ENCODE measurements at places on chromosomes 5 and 9. TPM values are rescaled to one million over a fixed set of nuclear protein-coding genes. Genes with fewer than 3 reads are reported as not detected.

DNA sequence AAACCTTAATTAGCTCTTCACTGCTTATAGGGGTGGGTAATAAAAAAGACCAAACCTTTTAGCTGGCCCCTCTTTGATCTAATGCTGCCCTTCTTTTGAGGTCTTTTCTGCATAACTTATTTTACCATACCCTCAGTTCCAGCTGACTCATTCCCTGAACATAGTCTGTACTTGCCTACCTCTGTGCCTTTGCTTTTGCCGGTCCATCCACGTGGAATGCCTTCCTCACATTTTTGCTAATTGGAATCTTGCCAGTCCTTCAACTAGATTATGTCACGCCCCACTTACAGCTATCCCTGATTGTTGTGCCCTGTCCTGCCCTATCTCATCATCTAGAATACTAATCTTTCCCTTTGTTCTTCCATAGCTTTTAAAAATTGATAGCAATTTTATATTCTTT lies 44.2 kb downstream of the FAF2 start:
- H3K27me3 ChIP-seq = no peaks in the 10 kb centered on the region
- H3K4me3 ChIP-seq = no peak overlapping the region
- no peaks in the 10 kb centered on the region for H3K36me3 ChIP-seq
- H3K4me1 ChIP-seq = no peaks in the 10 kb centered on the region
- no peak for DNase-seq
- H3K27ac ChIP-seq = no peak overlapping the region

DNA sequence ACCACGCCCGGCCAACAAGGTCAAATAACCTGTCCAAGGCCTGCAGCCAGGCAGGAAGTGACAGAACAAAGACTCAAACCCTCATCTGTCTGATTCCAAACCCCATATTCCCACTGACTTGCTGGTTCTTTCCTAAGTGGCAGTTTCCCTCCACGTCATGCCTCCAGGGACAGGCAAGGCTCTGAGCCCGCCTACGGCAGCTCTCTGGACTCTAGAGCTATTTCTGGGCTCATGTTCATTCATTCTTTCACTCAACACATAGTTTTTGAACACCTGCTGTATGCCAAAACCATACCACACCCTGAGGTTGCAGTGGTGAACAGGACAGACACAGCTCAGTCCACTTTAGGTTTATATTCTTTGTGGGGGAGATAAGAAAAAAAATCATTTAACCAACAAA lies 5.2 kb upstream of the FBP1 start:
- H3K27ac ChIP-seq = no peak overlapping the region
- H3K27me3 ChIP-seq = no peaks in the 10 kb centered on the region
- no peaks in the 10 kb centered on the region for H3K36me3 ChIP-seq

- H3K4me3 ChIP-seq = no peak overlapping the region
- no peak for DNase-seq
- H3K4me1 ChIP-seq = no peaks in the 10 kb centered on the region
- H3K36me3 ChIP-seq = no peaks in the 10 kb centered on the region
- H3K27me3 ChIP-seq = no peaks in the 10 kb centered on the region
Measured at GRCh38 chr9:92864152-92864551, 13.7 kb downstream of the ZNF484 start.

DNA sequence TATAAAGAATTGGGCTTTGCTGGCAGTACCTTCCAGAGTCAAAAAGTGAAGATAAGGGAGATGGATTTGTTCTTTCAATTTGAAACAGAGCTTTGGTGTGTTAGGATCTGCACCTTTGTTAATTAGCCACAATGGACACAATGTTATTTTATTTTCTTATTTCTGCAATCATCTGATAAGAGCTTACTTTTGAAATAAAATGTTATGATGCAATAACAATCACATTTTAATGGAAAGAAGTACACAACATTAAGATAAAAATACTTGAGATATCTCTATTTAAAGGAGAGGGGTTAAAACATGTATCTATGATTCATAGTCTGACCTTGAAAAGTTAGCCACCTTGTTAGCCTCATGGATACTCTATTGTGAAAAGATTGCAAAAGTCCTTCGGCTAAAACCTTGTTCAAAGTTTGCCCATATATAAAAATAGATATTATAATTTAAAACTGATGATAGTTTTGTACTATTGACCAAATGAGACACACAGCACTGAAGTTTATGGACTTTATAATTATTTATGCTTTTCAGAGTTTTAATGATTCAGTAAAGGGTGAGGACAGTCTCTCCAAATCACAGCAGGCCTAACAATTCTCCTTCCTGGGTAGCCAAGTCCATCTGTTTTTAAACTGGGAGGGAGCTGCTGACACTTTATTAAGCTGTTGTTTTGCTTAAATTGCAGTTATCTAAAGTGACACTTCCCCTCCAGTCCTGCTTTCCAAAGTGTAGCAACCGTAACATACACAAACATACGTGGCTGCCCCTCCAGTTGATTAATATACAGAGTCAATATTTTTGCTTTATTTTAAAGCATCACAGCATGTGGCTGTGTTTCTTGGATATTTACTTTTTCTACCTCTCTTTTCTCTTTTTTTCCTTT lies 47.6 kb upstream of the DAP start:
- peaks cover 4% of the 10 kb centered on the region for H3K4me1 ChIP-seq
- no peaks in the 10 kb centered on the region for H3K36me3 ChIP-seq
- H3K4me3 ChIP-seq = no peak overlapping the region
- H3K27ac ChIP-seq = no peak overlapping the region
- no peak for DNase-seq

DNA sequence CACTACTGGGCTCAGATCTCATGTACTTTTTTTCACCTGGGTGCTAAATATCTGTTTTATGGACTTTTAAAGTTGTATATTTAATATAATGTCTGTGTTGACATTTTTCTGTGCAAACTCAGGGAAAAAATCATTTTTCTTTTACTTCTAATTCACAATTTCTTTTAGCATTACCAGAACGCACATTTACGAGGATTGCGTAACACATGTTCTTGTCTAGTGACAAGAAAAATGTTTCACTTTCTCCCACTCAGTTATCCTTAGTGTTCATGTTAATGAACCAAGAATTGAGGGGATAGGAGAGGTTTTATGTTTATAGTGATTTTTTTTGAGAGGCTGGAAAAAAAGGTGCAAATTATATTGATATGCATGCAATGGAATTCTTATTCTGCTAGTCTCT lies 86.3 kb upstream of the PJA2 start:
- no peaks in the 10 kb centered on the region for H3K36me3 ChIP-seq
- no peaks in the 10 kb centered on the region for H3K27me3 ChIP-seq
- H3K4me3 ChIP-seq = no peak overlapping the region
- H3K27ac ChIP-seq = no peak overlapping the region

The PCDHGA7 gene
- 12.7 TPM for total RNA-seq

The CDH18 gene
- 6.4 TPM for total RNA-seq

DNA sequence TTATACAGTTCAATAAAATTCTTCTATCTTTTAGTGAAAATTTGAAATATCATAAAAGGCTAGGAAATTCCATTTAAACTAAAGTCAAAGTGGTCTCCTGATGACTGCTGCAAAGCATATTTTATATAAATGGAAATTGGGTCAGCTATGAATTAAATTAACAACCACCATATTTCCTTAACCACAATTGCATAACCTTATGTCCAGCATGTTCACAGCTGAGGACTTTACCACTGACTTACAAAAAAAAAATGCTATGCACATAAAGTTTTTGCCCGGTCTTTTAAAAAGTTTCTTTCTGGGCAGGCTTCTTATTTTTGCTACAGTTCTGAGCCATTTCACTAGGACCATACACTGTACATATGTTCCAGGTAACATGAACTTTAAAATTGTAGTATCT lies 208.6 kb upstream of the RGMB start:
- DNase-seq = no peak
- no peaks in the 10 kb centered on the region for H3K27me3 ChIP-seq
- H3K4me3 ChIP-seq = no peak overlapping the region
- no peaks in the 10 kb centered on the region for H3K36me3 ChIP-seq
- no peak overlapping the region for H3K27ac ChIP-seq

DNA sequence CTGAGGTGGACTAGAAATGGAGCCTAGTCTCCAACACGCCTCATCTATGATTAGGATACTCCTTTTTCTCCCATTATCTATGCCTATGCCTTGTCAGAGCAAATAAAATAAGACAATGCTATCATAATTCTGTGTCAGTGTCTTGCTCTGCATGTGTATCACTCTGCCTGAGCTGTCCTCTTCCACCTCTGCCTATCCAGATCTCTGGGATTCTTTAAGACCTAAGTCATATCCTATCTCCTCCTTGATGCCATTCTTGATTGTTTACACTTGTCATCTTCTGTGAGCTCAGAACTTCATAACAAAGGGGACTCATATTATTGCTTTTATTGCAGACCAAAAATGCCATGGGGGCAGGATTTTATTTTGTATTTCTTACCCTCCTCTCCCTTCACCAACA lies 351.2 kb upstream of the C9orf72 start:
- DNase-seq = no peak
- no peaks in the 10 kb centered on the region for H3K36me3 ChIP-seq
- H3K27me3 ChIP-seq = no peaks in the 10 kb centered on the region
- H3K4me1 ChIP-seq = no peaks in the 10 kb centered on the region
- no peak overlapping the region for H3K4me3 ChIP-seq

DNA sequence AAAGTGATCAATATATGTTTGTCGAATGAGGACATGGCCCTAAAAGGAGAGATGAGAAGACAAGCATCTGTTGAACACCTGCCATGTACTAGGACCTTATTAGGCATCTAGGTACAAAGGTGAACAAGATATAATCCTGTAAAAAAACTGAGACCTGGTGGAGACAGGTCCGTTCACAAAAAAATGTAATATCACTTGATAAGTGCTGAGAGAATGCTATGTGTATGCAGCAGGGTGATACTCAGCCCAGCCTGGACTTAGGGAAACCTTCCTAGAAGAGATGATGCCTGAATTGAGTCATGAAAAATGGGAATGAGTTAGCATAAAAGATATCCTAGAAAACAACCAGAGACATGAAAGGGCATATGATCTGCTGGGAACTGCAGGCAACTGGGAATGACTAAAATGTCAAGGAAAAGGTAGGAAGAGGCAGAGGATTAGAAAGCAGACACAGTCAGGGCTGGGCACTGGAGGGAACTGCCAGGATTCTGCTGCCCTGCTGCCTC lies 108.5 kb downstream of the ADRB2 start:
- no peaks in the 10 kb centered on the region for H3K4me1 ChIP-seq
- no peaks in the 10 kb centered on the region for H3K36me3 ChIP-seq
- no peak overlapping the region for H3K4me3 ChIP-seq
- no peak for DNase-seq
- H3K27me3 ChIP-seq = no peaks in the 10 kb centered on the region

DNA sequence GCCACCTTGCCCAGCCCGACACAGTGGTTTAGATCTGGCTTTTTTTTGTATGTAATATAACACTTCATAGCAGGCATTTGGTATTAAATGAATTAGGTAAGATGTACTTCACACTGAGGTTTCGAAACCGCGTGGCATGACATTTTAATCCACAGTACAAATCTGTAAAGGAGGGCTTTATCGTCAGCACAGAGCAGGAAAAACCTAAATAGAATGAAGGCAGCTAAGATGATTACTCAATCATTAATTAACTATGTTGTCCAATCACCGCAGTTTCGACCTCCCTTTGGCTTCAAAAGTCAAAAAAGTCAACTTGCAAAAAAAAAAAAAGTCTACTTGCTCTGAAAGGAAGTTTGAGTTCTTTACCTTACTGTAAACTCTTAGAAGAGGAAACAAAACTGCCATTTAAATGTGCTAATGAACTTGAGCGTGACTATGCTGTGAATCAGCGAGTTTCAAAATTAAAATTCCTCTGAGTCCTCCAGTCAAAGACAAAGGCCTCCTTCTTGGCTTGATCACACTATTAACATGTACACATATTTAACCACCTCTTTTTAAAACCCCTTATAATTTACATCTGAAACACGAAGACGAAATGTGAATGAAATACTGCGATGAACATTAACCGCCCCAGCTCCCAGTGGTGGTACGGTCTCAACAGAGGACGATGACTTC lies 698 bp upstream of the SEC24A start:
- no peaks in the 10 kb centered on the region for H3K27me3 ChIP-seq
- H3K4me3 ChIP-seq = peak overlapping the region; percentile 99
- H3K27ac ChIP-seq = peak overlapping the region; percentile 80
- H3K4me1 ChIP-seq = peaks cover 26% of the 10 kb centered on the region

The TUBB4B gene
- total RNA-seq = 856 TPM

- H3K27ac ChIP-seq = no peak overlapping the region
- H3K4me1 ChIP-seq = no peaks in the 10 kb centered on the region
- no peaks in the 10 kb centered on the region for H3K27me3 ChIP-seq
Measured at GRCh38 chr5:112238473-112238872, 180.6 kb downstream of the EPB41L4A start.

DNA sequence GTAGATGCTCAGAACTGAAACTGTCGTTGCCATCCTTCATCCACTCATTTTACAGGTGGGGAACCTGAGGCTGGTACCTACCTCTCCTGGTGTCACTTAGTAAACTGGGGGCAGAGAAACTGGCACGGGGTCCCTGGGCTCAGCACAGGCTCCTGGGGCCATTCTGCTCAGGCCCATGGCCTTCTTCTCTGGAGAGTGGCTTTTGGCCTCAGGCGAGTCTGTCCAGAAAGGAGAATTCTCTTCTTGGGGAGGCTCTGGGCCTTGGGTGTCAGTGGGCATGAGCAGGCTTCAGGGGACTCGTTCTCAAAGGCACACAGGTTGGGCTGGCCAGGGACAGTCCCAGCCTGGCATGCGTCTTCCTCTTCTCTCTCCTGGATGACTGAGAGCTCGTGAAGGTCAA lies 24.6 kb downstream of the COL5A1 start:
- no peaks in the 10 kb centered on the region for H3K36me3 ChIP-seq
- H3K27me3 ChIP-seq = no peaks in the 10 kb centered on the region
- no peak for DNase-seq
- H3K4me3 ChIP-seq = no peak overlapping the region
- H3K27ac ChIP-seq = no peak overlapping the region
- H3K4me1 ChIP-seq = peaks cover 17% of the 10 kb centered on the region

The FGF18 gene
- total RNA-seq = 0.68 TPM

- no peak for DNase-seq
- peaks cover 10% of the 10 kb centered on the region for H3K4me1 ChIP-seq
- H3K36me3 ChIP-seq = no peaks in the 10 kb centered on the region
- H3K27me3 ChIP-seq = no peaks in the 10 kb centered on the region
- H3K27ac ChIP-seq = no peak overlapping the region
- no peak overlapping the region for H3K4me3 ChIP-seq
Measured at GRCh38 chr5:142767911-142768310, 2.3 kb upstream of the ARHGAP26 start.

The TRAF2 gene
- 23.7 TPM for total RNA-seq

The ZBED3 gene
- total RNA-seq = 7.9 TPM

Measured in testis (tissue), 5 donors.